ENCODE measurements at places on chromosomes 16 and 17.

GRCh38 chr17:74457146-74457819, 9.2 kb upstream of the CD300A start:
- DNase-seq, result peak; percentile 49

DNA sequence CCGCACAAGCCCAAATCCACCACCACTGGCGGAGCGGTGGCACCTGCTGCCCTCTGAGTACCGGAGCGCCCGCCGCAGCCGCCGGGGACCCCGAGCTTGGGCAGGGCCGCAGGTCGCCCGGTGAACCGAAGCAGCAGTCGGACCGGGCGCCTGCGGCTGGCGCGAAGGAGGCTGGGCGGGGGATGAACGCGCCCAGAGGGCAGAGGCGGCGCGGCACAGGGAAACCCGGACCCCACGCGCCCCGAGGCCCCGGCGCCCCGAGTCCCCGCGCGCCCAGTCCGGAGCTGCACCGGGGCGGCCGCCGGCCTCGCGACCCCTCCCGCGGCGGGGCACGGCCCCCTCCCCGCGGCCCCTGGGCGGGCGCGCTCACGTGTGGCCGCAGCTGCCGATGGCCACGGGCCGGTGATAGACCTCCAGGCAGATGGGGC, 393 bp downstream of the RNF166 start:
- no peak for DNase-seq

DNA sequence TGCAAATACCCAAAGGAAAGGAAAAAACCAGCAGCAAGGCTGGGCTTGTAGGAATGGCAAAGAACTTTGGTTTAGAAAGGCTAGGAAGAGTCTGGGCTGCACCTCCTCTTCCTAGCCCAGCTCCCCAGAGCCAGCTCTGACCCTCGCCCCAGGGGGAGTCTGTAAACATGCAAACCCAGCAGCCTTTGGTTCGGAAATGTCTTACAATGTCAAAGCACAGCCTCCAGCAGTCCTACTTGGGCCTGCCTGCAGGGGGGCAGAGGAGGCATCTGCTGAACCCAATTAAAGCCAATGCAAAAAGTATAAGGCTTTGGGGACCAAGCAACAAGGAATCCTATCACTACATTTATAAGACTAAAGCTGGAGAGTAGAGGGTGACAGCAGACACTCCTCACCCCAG, 5.0 kb upstream of the FTSJ3 start:
- DNase-seq, result no peak

DNA sequence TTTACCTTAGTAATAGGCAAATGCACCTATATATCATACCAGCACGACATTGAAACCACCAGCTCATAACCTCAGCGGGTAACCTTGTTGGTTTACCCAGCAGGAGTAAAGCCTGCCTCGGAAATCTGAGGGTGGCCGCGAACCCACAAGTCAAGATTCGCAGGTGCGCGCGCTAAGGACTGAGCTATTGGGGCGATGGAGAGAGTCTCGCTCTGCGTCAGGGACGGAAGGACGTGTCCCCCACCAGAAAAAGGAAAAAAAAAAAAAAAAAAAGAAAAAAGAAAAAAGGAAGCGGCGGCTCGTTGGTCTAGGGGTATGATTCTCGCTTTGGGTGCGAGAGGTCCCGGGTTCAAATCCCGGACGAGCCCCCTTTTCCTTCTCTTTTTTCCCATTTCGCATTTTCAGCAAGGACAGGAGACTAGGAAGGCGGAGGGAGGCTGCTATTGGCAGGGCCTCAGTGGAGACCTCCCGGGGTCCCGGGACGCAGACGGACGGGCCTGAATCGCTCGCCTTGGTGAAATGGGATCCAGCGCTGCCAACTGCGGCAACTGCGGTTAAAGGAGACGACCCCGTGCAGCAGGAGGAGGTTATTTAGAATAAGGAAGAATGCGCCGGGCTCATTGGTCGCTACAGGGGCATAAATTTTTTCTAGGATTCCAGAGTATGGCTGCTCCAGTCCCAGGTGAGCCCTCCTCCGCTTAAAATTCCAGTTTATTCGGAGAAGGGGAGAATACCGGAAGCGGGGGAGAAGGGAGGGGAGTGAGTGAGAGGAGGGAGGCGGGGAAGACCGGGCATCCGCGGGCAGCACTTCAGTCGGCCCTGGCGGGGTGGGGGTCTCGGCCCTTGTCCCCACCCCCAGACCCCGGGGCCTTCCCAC, at the start of gene OR1F1:
Gene OR1F1, plus strand, starts transcription at position 407 of the 877 bp plus-strand sequence.
- no peak for DNase-seq

DNA sequence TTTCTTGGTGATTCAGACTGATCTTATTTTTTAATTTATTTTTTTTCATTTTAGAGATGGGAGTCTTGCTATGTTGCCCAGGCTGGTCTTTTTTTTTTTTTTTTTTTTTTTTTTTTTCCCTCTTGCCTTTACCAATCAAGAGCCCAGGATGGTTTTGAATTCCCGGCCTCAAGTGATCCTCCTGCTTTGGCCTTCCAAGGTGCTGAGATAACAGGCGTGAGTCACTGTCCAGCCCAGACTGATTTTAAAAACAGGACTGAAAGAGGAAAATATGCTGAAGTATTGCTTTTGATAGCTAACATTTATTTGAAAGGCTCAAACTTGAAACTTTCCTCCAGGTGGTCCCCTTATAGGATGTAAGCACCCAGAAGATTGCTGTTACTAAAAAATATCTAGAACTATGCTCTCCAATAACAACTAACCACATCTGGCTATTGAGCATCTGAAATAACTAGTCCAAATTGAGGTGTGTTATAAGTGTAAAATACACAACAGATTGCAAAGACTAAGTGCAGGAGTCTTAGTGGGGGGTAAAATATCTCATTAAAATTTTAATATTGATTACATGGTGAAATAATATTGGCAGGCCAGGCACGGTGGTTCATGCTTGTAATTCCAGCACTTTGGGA, 15.8 kb upstream of the BRIP1 start:
- DNase-seq, result no peak

DNA sequence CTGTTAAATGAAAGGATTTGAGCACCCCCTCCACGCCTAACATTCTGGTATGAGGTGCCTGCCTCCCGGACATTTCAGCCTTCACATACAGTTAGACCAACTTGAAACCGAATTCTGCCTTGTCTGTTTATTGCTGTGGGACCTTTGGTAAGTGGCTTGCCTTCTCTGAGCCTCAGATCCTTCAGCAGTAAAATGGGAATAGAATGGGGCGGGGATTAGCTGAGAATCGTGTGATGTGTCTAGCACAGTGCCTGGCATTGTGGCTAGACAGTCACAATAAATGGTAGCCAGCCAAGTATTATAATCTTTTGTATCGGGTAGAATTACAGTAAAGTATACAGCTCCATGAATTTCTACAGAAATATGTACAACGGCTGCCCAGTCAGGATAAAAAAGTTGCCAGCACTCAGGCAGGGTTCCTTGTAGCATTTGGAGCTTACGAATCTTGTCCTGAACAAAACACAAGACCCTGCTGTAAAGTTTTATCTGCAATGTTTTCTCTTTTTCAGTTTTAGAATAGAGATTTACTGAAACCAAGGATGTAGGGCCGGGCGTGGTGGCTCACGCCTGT, 786 bp downstream of the TMC7 start:
- no peak for DNase-seq

- no peak for DNase-seq
These were observed 70.0 kb upstream of the NKD1 start for GRCh38 chr16:50478075-50478772.

DNA sequence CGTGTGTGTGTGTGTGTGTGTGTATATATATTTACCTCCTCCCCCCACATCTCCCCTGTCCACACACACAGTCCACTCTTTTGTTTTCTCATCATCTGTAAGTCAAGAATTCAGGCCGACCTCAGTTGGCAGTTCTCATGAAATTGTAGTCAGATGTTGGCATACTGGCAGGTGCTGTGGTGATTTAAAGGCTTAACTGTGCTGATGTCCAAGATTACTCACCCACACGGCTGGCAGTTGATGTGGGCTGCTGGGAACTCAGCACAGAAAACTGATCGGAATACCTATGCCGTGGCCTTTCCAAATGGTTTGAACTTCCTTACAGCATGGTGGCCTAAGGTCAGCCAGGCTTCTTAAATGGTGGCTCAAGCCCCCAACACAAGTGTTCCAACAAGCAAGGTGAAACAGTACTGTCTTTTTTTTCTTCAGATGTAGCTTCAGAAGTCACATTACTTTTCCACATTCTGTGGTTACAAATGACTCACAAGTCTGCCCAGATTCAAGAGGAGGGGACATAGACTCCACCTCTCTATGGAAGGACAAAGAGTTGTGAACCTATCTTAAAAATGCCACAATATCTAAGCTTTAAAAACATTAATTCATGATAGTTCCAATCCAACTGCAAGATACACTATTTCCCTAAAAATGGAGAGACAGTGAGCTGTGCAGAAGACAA, 198.5 kb upstream of the HS3ST4 start:
- DNase-seq, result no peak

- DNase-seq, result no peak
These were observed 32.1 kb downstream of the TRIM25 start for GRCh38 chr17:56881685-56882295.

GRCh38 chr16:12590409-12590808, 213.3 kb downstream of the CPPED1 start:
- no peak for DNase-seq

DNA sequence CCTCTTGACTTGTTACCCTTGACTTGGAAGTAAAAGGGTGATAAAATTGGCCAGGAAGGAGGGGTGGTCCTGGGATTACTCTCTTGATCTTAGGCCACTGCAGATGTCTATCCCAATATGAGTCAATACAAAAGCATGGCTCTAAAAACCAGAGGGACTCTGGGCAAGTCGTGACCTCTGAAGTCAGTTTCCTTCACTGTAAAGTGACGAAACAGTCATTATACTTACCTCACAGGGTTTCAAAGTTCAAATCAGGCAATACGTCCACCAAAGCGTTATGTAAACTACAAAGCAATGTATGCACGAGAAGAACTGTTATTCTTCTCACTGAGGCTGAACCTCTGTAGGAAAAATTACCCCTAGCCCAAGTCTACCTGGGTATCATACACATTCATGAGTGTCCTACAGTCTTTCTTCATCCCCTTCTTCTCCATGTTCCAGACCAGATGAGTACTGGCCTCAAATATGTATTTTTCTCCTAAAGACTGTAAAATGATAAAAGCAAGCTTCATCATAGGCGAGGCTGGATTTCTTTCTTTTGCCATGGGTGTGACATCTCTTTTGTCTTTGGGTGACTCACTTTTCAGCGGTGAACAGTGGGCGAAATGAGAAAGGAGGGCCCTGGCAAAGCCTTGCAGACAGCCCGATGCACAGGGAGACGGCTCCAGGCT, 34.5 kb upstream of the CLEC18B start:
- no peak for DNase-seq

Data from stimulated activated CD8-positive, alpha-beta memory T cell treated with anti-CD3 and anti-CD28 coated beads, Interleukin-2, amount 100 ng/mL, for 1 hour (primary cell).